ENCODE measurements at places on chromosomes 3 and 15.

- no peak for DNase-seq
Observed at GRCh38 chr15:93895976-93896770, 335.2 kb upstream of the MCTP2 start.

DNA sequence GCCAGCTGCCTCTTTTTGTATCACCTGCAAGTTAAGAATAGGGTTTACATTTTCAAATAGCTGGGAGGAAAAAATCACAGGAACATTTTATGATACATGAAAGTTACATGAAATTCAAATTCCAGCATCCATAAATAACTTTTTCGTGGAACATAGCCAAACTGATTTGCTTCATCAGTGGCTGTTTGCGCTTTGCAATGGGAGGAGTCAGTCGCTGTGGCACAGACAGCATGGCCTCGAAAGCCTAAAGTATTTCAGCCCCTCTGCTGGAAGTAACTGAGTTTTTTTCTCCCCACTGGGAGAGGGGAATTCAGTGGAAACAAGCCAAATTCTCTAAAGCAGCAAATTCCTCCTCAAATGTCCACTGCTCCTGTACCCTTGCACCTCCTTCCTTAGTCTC is 271.9 kb downstream of the SUCLG2 start:
- DNase-seq: peak; percentile 18

DNA sequence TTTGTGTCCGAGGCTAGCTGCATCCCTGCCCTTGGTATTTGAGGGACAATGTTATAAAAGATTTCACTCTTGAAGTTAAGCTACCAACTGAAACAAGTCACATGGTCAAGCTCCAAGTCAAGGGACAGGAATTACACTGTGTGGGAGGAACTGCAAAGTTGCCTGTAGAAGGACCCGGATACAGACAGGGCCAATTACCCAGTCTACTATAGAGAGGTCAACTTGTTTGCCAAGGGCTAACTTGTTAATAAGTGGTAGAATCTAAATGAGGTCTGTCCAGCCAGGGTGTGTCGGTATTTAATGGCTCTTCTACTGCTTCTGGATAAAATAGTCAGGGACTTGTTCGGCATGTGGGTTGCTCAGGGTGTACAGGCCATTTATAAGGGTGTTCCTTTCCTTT is 55.7 kb downstream of the PTPRG start:
- no peak for DNase-seq

DNA sequence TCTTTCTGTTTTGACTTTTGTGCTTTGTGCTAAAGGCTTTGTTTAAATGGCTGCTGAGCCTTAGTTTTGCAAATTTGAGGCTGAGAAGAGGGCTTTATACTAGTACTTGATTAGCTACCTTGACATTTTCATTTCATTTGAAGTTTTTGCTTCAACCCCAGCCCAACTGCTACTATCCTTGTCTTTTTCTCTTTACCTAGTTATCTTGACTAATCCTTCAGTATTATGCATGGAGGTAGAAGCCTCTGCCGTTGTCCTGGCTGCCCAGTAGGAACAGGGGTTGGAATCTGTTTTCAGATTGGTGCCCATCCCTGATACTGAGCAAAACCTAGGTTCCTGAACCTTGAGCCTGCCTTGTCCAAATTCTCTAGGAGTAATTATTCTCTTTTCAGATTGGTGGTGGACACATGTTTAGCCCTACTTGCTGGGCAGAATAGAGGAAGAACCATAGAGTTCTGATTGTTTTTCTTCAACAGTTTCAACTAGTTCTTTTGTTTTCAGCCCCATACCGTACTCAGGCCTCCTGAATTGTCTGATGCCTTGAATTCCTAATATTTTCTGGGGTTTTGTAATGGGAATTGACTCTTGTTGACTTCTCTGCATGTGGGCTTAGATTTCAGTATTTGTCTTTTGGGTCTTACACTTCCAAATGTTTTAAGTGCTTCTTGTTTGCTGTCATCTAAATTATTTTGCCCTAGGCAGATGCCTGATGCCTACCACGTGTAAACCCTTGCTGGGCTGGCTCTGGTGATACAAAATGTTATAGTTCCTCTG is 143.2 kb downstream of the DOCK3 start:
- DNase-seq: no peak

- DNase-seq: peak; percentile 33
Observed at GRCh38 chr3:119681279-119681678, 4.1 kb upstream of the COX17 start.

DNA sequence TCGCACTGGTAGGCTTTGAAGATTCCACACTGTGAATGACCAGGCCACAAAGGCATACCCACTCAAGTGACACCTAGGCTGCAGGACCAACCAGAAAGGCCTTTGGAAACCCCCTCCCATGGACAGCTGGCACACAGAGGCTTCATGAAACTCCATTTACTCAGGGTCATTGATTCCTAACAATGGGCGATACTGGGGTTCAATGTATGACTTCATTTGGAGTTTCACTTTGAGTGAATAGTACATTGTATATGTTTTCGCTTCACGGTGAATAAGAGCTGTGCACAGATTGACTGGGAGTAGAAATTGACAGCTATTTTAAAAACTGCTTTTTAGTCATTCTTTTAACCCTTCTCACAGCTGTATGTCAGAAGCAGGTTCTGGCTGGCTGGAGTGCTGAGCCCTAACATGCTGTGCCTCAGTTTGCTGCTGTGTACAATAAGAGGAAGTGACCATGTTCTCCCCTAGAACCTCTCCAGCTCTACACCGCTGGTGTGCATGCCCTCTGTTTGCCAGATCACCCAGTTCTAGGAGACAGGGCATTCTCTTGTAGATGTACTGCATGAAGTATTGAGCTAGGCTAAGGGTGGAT is 15.4 kb upstream of the CX3CR1 start:
- DNase-seq: no peak

DNA sequence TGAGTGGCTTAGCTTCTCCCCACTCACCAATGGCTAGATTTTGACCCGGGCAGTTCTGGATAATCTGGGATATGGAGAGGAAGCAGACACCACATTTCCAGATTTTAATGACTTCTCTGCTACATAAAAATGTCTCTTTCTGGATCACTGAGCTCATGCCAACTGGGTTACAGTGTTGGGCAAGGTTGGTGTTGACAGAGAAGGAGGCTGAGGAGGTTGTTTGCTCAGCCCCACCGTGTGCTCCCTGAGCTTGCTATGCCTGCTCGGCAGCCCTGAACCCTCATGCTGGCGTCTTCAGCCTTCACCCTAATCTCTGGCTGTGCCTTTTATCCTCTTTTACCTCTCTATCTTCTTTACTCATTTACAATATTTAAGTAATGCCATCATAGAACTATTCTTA is 53.0 kb upstream of the KPNA4 start:
- no peak for DNase-seq

DNA sequence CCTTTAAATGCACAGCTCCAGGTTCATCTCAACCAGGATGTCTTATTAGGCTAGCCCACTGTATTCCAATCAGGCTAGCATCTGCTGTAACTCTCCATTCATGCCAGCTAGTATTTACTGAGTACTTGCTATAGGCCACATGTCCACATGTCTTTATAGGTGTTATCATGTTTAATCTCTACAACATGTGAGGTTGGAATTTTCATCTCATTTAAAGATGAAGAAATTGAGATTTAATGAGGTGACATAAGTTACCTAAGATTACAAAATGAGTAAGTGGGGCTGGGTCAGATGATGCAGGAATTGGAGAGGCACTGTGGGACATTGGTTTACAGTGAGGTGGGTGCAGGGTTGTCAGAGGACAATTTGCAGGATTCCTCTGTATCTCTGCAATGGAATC is 2.9 kb downstream of the IFT122 start:
- no peak for DNase-seq

GRCh38 chr3:174710612-174711011 is 148.5 kb upstream of the NAALADL2 start:
- peak; percentile 1 for DNase-seq

GRCh38 chr15:63422891-63423590 is 41.4 kb upstream of the CA12 start:
- no peak for DNase-seq

GRCh38 chr15:51359981-51360380 is 18.5 kb downstream of the GLDN start:
- DNase-seq: no peak

GRCh38 chr3:11655196-11655928 is 11.6 kb upstream of the VGLL4 start:
- no peak for DNase-seq

DNA sequence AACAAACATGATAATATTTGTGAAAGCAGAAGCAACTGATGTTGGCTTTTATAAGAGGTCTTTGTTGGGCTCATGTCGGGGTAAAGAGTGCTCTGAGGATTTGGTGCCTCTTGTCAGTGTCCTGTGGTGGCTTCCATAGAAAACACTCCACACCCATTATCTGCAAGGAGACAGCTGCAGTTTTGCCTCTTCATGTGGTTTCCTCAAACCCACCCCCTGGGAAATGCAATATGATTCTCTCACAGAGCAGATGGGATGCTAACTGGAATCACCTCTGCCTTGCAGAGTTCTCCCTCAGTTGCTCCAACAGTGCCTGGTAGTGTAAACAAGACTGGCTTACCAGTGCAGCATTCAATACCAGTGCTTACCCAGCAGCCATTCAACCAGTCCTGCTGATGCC is 771.4 kb upstream of the CFAP20DC start:
- DNase-seq: no peak

DNA sequence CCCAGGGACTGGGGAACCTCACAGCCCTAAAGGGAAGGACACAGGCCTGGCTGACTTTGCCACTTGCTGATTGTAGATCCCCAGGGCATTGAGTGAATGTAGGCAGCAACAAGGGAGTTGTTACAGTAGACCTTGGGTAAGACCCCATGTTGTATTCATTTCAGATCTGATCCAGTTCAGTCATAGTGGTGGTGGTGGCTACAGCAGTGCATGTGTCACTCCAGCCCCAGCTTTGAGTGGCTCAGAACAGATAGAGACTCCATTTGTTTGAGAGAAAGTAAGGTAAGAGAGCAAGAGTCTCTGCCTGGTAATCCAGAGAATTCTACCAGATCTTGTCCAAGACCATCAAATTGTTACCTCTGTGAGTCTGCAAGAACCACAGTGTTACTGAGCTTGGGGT is 278.7 kb upstream of the SATB1 start:
- no peak for DNase-seq

- no peak for DNase-seq
Observed at GRCh38 chr3:23991683-23992628, 46.9 kb downstream of the NR1D2 start.

GRCh38 chr3:172128858-172129257 is 89.5 kb downstream of the FNDC3B start:
- no peak for DNase-seq

- DNase-seq: no peak
Observed at GRCh38 chr15:76285241-76285825, 25.9 kb downstream of the ETFA start.

- DNase-seq: no peak
Observed at GRCh38 chr15:71055461-71055860, 59.8 kb upstream of the THSD4 start.

DNA sequence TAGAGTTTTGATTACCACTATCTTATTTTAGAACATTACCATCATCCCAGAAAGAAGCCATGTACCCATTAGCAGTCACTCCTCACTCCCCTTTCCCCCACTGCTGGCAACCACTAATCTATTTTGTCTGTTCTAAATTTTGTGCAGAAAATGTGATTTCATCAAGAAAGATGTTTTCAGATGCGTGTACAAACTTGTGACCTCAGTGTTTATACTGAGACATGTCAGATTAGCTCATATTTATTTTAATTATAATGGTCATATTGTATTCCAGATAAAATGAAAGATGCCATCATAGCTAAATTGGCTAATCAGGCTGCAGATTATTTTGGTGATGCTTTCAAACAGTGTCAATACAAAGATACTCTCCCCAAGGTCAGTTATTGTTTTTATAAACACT is 27.8 kb downstream of the PDCD6IP start:
- DNase-seq: no peak

DNA sequence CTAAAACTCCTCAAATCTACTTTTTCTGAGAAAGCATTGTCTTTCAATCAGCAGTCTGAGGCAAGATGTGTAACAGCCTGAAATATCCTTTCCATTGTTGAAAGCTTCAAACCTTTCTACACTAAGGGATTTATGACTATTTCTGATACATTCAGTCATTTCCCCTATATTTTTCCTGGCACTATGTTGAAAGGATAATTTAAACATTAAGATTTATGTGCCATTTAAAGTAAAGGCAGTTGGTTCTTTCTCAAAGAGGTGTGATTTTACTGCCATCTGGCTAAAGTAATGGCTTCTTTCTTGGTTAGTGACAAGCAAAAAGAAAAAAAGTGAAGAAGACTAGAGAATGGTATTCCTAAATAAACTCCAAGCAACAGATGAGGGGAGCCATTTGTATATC is 249.6 kb upstream of the COL8A1 start:
- DNase-seq: peak; percentile 75

GRCh38 chr3:37779289-37780152 is 82.2 kb upstream of the CTDSPL start:
- DNase-seq: no peak

- no peak for DNase-seq
Observed at GRCh38 chr15:36484038-36484778, 95.2 kb upstream of the CDIN1 start.

GRCh38 chr15:91548549-91548948 is 305.0 kb upstream of the SLCO3A1 start:
- DNase-seq: no peak

- no peak for DNase-seq
Observed at GRCh38 chr3:67622652-67623051, 31.8 kb downstream of the SUCLG2 start.

DNA sequence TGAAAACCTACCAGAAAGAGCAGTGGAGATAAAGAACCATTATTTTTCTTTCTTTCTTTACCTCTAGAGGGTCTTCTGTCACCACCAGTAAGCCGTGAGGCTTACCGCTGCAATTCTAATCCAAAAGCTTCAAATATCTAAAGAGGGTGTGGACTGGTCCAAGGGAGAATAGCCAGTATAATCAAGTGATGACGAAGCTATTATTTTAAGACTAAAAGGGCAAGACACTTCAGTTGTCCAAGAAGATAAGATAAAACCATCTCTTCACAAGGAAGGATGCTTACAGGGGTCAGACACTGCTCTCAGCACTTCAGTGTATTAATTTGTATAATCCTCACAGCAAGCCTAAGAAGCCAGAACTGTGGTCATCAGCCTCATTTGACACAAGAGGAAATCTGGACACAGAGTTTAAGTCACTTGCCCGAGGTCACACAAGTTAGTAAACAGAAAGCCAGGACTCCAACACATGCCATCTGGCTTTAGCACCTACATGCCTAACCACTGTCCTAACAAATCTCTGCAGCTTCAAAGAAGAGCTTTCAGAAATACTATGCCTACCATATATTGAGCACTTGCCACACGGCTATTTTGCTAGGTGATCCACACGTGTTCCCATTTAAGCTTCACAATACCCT is 14.6 kb downstream of the HDC start:
- DNase-seq: no peak

GRCh38 chr3:178655488-178655887 is 119.3 kb downstream of the KCNMB2 start:
- no peak for DNase-seq
